ENCODE measurements at places on chromosomes 2 and 18.

- no peak for DNase-seq
- peaks cover 17% of the 10 kb centered on the region for H3K4me1 ChIP-seq
- H3K36me3 ChIP-seq, result no peaks in the 10 kb centered on the region
- no peak within 1 kb of the TSS for H3K27ac ChIP-seq
Measured at GRCh38 chr2:182866461-182867406, at the start of gene FRZB. TSS of gene FRZB (minus strand) at chr2:182866637. CDS start at chr2:182866552, 85 bp downstream.

DNA sequence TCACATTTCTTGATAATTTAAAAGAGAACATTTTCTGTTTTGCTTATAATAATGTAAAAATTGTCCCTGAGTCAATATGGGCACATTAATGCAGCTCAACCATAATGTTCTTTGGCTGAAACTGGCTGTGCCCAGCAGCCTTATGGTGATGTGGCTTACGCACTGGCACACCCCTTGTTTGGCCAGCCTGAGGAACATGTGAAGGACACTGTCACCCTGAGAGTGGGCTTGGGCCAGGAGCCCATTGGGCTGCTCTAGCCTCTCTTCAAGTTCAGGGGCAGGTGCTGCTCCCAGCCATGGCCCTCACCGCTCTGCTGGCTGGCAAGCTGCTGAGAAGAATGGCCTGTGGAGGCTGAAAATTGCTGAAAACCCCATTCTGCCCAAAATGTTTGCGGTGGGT, 37.5 kb downstream of the MRPL33 start:
- H3K36me3 ChIP-seq, result no peaks in the 10 kb centered on the region
- no peak overlapping the region for H3K4me3 ChIP-seq
- H3K27me3 ChIP-seq, result no peaks in the 10 kb centered on the region
- H3K4me1 ChIP-seq, result no peaks in the 10 kb centered on the region
- H3K27ac ChIP-seq, result no peak overlapping the region

- DNase-seq, result no peak
- no peaks in the 10 kb centered on the region for H3K27me3 ChIP-seq
- no peaks in the 10 kb centered on the region for H3K4me1 ChIP-seq
Measured at GRCh38 chr2:40510304-40510703, 58.4 kb upstream of the SLC8A1 start.

GRCh38 chr2:177394594-177394973, 2.0 kb downstream of the AGPS start:
- no peaks in the 10 kb centered on the region for H3K27me3 ChIP-seq
- no peaks in the 10 kb centered on the region for H3K36me3 ChIP-seq
- peaks cover 9% of the 10 kb centered on the region for H3K4me1 ChIP-seq
- DNase-seq, result no peak
- no peak overlapping the region for H3K4me3 ChIP-seq
